ENCODE measurements at places on chromosomes 2 and 18.

DNA sequence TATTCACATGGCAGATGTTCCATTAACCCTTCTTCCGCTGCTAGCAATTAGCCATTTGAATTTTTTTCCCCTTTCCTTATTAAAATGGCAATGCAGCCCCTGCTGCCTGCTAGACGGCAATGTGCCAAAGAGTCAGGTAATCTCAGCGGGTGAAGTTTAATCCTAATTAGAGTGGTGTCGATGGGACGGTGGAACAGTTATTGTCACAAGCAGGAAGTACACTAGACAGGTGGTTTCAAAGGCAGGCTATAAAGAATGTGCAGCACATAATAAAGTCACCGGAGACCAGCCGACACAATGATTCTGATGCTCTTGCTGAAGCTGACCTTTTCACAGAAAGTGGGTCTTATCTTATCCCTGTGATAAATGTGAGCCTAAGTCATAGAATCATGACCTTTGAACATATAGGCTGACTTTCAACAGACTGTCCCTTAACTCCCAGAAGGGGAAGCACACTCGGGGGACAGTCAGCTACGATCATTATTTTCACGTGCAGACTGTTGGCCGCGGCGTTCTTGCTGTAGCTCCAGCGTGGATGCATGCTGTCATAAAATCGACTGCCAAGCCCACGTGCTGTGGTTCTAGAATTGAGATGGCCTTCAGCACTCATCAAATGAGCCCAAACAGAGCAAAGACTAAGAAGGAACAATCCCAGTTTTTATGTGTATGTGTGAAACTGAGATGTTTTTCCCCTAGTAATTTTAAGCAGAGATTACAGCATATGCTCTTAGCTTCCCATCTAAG lies 926.2 kb upstream of the SOX11 start:
- no peak overlapping the region for H3K27ac ChIP-seq
- DNase-seq, result no peak
- no peaks in the 10 kb centered on the region for H3K4me1 ChIP-seq
- no peaks in the 10 kb centered on the region for H3K27me3 ChIP-seq
- no peak overlapping the region for H3K4me3 ChIP-seq

GRCh38 chr2:185208261-185208660 lies 530.3 kb upstream of the FSIP2 start:
- no peaks in the 10 kb centered on the region for H3K36me3 ChIP-seq
- H3K4me3 ChIP-seq, result no peak overlapping the region
- DNase-seq, result peak; percentile 47
- no peaks in the 10 kb centered on the region for H3K4me1 ChIP-seq
- H3K27me3 ChIP-seq, result no peaks in the 10 kb centered on the region
- H3K27ac ChIP-seq, result no peak overlapping the region

DNA sequence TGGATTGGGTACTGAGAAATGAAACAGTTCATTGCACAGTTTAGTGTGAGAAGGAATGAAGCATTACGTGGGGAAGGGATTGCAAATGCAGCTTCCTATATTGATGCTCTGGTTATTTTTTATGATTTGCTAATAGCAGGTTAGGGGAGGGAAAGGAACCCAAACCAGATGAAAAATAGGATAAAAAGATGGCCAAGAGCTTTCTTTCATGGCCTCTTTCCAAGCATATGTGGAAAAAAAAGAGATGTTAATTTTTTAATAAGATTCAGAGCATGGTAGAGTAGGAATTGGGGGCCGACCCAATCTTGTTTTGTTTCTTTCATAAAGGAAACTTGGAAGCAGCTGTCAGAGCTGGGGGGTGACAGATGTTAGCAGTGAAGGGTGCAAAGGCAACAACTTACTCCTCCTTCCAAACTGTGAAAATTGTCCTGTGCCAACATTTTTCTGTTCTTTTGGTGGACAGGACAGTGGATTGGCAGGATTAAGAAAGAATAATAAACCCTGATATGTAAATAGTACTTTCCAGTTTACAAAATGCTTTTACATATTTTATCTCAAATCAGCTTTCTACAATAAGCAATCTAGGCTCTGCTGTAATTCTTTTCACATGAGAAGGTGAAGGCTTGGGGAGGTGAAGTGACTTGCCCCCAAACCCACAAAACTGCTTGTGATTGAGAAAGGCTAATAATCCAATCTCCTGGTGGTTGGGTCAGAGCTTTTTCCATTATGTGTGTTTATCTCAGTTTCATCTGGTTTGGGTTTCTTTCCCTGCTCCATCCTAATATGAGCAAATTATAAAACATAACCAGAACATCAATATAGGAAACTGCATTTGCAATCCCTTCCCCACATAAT lies 270.1 kb downstream of the ETAA1 start:
- H3K4me1 ChIP-seq, result no peaks in the 10 kb centered on the region
- no peak overlapping the region for H3K27ac ChIP-seq
- H3K36me3 ChIP-seq, result no peaks in the 10 kb centered on the region
- DNase-seq, result no peak

DNA sequence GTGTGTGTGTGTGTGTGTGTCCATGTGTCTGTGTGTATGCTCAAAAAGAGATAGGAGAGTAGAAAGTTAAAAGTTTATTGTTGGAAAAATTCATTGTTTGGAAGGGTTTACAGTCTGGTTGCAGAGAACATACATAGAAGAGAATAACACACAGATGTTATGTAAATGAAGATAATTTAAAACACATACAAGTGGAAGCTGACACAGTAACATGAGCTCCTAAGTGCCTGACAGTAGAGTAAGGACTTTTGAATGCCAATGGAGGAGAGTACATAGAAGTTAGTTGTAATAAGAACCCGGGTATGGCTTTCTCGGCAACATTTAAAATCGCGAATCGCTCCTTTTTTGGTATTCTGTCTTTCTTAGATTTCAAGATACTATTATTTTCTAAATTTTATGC lies 137.0 kb upstream of the FANCL start:
- no peaks in the 10 kb centered on the region for H3K36me3 ChIP-seq
- H3K4me1 ChIP-seq, result no peaks in the 10 kb centered on the region

GRCh38 chr2:227374158-227374557 lies 4.9 kb downstream of the TM4SF20 start:
- no peak for DNase-seq
- no peaks in the 10 kb centered on the region for H3K36me3 ChIP-seq
- no peak overlapping the region for H3K27ac ChIP-seq
- no peak overlapping the region for H3K4me3 ChIP-seq
- no peaks in the 10 kb centered on the region for H3K27me3 ChIP-seq

DNA sequence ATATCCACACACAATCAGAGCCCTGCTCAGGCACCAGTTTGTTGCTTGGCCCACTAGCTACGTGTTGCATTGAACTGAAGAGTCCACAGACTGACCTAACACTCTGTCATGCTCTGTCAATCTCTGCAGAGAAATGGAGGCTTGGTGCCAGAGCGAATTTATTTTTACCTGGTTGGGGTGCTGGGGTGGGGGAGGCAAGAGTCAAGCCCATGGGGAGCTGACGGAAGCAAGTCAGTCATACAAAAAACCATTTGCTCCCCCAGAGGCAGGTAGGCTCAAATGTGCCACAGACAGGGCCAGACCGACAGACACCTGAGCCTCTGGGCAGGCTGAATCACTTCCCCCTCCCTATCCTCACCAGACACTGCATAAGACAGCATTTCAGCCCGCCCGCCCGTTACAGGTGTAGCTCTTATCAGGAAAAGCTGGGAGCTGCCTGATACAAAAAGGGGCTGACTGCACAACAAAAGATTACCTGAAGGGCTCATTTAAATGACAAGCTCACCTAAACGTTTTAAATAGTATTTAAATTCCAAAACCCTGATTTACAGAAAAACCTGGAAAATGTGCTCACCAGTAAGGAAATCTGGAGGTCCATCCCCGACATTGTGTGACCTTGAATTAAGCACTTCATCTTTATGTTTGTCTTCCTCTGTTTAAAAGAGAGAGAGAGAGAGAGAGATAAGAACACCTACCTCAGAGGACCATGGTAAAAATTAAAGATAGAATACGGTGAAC lies 2.1 kb upstream of the PCBP1 start:
- H3K27me3 ChIP-seq, result no peaks in the 10 kb centered on the region
- no peak overlapping the region for H3K4me3 ChIP-seq
- H3K36me3 ChIP-seq, result peaks cover 12% of the 10 kb centered on the region
- H3K27ac ChIP-seq, result peak overlapping the region; percentile 100

DNA sequence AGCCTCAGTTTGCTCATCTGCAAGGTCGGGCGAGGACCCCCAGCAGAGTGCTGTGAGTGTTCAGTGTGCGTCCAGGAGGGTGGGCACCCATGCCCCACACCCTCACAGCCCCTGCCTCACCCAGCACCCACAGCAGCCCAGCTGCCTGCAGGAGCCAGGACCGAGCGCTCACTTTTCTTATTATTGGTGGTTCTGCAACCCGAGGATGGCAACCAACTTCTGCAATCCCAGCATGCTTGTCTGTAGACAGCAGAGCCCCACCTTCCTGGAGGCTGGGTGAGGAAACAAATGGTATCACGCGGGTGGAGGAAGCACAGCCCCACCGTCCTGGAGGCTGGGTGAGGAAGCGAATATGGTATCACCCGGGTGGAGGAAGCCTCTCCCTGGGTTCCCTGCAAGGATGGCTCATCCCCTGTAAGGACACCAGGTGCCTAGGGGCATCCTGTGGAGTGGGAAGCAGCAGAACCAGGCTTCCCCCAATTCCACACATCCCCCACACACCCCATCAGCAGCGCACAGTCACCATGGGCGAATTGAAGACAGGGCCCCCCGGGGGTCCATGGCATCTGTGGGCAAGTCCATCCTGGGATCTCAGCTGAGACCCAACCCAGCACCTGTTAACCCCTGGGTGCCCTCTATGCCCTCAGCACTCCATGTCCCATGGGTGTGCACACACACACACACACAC lies 220.5 kb upstream of the RAB6C start:
- H3K27me3 ChIP-seq, result no peaks in the 10 kb centered on the region
- H3K27ac ChIP-seq, result no peak overlapping the region
- no peak overlapping the region for H3K4me3 ChIP-seq

- no peaks in the 10 kb centered on the region for H3K36me3 ChIP-seq
- H3K27me3 ChIP-seq, result peaks cover 24% of the 10 kb centered on the region
- peaks cover 17% of the 10 kb centered on the region for H3K4me1 ChIP-seq
- H3K27ac ChIP-seq, result no peak overlapping the region
- H3K4me3 ChIP-seq, result no peak overlapping the region
These were observed 2.8 kb downstream of the CIDEA start for GRCh38 chr18:12256951-12257350.

DNA sequence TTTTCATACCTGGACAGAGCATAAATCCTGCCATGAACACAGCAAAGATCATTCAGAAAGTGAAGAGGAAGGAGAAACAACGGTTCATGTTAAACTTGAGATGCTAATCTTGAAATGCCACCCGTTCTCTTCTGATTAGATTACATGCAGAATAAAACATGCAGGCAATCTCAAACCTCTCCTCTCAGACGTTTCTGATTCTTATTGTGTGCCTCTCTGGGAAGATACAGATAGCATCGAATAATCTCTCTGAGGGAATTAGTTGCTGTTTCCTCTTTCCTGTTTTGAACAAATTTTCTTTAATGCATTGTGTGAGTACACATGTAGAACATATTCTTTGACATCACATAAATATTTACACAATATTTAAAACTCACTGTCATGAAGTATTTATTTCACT lies 313.4 kb downstream of the PRKCE start:
- H3K27ac ChIP-seq, result no peak overlapping the region
- no peaks in the 10 kb centered on the region for H3K36me3 ChIP-seq
- DNase-seq, result no peak
- no peaks in the 10 kb centered on the region for H3K4me1 ChIP-seq
- no peak overlapping the region for H3K4me3 ChIP-seq
- no peaks in the 10 kb centered on the region for H3K27me3 ChIP-seq

- H3K4me3 ChIP-seq, result no peak overlapping the region
- H3K27me3 ChIP-seq, result no peaks in the 10 kb centered on the region
- H3K36me3 ChIP-seq, result no peaks in the 10 kb centered on the region
- no peak for DNase-seq
These were observed 161.7 kb downstream of the SP3 start for GRCh38 chr2:173803449-173803848.

- H3K27me3 ChIP-seq, result no peaks in the 10 kb centered on the region
- no peak overlapping the region for H3K4me3 ChIP-seq
- no peaks in the 10 kb centered on the region for H3K36me3 ChIP-seq
- H3K4me1 ChIP-seq, result peaks cover 4% of the 10 kb centered on the region
These were observed 108.3 kb upstream of the NCKAP5 start for GRCh38 chr2:133676392-133677130.

GRCh38 chr18:60549338-60549960 lies 176.9 kb upstream of the MC4R start:
- H3K27me3 ChIP-seq, result no peaks in the 10 kb centered on the region
- H3K27ac ChIP-seq, result no peak overlapping the region
- H3K4me3 ChIP-seq, result no peak overlapping the region
- peak; percentile 38 for DNase-seq
- no peaks in the 10 kb centered on the region for H3K4me1 ChIP-seq
- H3K36me3 ChIP-seq, result no peaks in the 10 kb centered on the region

All from trophoblast cell (in vitro differentiated cells and primary cell).